Mesenteric fat pad (tissue), 1 donor: ENCODE measurements at places on chromosomes 2 and 18.

- no peak for DNase-seq
These were observed 261.7 kb downstream of the HDAC4 start for GRCh38 chr2:239139101-239139500.

GRCh38 chr18:35524226-35524625, 26.5 kb upstream of the INO80C start:
- DNase-seq: no peak

GRCh38 chr2:222442665-222443064, 18.3 kb downstream of the SGPP2 start:
- DNase-seq: no peak

DNA sequence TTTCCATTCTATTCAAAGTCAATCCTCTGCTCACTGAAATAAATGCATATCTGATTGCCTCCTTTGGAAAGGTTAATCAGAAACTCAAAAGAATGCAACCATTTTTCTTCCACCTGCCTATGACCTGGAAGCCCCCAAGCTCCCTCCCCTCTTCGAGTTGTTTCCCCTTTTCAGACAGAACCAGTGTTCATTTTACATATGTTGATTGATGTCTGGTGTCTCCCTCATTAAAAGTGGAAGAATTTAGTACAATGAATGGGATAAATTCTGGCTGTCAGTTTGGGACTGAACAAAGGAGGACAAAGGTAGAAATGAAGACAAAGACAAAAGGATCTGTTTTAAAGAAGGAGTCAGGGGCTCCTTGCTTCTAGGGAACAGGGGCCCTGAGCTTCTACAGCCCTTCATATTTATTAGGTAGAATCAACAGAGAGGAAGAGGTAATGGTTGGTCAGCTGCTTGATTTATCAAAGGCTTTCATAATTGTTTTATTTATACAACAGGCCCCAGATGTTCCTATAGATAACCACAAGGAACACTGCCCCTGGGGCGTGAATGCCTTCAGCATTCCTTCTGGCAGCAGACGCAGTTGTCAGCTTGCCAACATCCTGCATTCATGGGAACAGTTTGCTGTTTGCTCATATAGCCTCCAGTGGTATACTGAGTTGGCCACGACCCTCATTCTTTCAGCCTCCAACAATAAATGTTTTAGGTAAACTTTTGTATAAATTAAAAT, 949.8 kb upstream of the LRATD1 start:
- no peak for DNase-seq

DNA sequence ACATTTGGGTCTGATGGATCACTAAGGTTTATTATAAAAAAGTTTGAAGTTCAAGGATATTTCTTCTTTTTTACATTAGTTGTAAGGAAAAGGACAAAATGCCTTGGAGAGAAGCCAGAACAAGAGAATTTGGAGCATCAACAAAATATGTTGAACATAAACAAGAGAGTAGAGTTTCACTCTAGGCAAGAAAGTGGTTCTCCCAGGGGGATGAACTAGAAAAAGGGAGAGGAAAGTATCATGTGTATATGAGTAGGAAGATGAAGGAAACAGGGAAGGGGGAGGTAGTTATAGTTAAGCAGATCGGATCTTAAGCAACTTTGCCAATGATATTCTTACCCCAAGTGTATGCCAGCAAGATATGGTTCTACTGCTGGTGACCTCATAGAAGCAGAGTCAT, 63.8 kb upstream of the GALNT3 start:
- no peak for DNase-seq

DNA sequence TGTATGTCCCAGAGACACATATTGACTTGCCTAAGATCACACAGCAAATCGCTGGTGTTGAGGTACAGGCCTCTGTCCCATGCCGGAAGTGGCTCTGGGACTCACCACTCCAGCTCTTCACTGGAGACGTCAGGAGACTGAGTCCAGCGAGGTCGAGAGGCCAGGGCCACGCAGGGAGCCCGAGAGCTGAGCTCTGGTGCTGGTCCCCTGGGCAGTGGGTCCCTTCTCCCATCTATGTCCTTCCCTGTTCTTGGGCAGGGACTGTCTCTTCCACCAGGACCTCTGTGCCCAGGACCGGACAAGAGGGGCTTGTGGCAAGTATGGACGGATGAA, 62.4 kb upstream of the TWIST2 start:
- no peak for DNase-seq

DNA sequence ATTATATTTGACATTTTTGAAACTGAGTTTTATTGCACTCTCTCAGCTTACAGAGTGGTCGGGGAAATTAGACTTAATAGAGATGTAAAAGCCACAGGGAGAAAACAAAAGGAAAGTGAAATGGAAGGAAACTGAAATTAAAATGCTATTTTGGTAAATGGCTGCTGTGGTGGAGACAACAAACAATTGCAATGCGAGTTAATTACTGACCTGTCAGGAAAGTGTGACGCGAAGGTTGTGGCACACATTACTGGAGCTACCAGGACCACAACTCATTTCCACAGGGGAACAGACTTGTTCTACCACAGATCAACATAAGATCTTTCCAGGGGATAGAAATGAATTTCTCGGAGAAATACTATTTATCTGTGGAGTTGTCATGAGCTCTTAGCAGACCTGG, 19.5 kb downstream of the ARHGAP15 start:
- no peak for DNase-seq

DNA sequence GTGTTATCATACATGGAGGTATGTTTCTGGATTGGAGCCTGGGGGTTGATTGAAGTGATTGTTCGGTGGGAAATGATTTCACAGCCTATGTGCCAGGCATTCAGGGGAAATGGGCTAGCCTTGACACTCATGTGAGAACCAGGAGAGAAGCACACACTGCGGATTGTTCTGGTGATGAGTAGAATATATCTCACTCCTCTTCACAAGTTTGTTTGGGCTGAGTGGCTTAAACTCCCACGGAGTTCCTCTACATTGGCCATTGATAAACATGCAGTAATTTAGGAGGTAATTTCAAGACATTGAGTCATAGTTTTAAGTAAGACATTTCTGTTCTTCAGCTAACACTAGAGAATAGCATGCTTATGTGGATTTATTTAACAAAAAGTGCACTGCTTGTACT, 498.9 kb upstream of the NETO1 start:
- no peak for DNase-seq

GRCh38 chr18:43888598-43888997, 611.3 kb upstream of the SYT4 start:
- no peak for DNase-seq

DNA sequence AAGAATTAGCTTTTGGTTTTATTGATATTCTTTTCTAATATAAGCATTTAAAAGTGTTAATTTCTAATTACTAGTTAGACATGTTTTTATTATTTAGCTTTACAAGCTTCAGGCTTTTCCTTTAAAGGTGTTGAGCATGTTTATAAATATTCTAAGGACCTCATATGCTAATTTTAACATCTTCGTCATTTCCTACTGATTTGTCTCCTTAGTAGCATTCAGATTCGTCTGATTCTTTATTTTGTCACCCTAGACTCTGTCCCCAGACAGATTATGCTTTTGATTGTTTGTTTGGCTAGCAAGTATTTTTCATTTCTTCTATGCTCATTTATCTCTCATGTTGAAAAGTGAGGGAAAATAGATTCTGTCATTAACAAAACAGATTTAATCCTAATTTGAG, 51.7 kb downstream of the EIF5B start:
- DNase-seq: no peak

DNA sequence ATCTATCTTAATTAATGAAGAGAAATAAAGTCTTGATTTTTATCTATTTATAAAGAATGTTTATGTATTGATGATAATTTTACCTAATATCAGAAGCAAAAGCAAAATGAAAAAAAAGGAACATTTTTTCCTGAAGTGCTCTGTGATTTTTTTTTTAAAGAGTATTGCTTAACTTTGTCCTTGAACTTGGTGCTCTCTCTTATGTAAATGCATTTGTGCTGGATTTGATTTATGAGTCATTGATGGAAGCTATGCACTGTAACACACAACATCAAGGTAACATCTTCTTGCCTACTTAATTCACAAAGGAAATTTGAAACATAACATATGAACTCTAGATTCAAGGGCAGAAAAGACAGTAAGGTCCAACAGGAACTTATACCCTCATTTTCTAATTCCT, 312.9 kb upstream of the CDH19 start:
- no peak for DNase-seq

DNA sequence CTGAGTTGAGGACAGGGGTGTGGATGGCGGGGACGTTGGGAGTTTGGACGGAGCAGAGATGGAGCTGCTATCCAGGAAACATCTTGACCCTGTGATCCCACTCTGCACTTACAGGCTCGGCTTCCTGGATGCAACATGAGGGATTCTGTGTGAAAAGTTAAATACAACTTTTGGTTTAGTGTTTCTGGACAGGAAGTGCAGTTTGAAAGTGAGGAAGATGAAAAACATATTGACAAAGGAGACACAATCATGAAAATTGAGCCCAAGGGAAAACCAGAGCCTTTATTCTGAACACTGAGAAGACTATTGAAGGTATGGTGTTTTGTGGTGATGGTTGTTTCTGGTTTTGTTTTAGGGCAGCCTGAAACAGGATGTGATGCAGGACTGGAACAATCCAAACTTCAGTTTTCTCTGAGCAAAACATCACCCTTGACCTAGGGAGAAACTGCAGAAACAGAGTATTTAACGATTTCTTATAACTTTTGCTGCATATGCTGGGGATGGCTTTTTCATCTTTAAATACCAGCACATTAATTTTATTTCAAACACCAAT, 76.5 kb upstream of the RFX8 start:
- DNase-seq: no peak

DNA sequence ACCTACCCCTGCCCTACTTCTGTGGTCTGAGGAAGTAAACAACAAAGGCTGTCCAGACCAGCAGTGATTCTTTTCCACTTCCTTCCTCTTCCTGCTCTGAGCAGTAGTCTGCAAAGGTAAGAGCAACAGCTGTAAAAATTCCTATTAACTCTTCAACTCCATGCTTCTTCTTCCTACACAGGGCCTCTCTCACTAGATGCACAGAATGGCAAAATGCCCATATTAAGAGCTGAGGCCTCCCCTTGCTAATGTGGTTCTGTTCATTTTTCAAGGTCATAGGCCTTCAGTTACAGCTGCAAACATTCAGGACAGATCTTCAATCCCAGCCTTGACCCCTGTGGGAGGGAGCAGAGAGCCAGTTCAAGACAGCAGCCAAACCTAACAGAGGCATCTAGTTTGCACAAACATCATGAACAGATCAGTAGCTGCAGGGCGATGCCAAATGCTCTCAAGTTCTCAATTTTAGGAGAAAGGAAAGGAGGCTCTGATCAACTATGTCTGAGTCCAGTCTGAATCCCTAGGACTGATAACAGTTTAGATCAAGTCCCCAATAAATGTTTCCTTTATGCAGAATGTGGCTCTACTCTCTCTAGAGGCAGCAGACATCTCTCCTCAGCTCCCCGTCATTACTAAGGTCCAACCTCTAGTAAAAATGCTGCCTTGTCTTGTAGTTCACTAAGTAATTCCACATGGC, 20.9 kb downstream of the SLC40A1 start:
- DNase-seq: no peak

DNA sequence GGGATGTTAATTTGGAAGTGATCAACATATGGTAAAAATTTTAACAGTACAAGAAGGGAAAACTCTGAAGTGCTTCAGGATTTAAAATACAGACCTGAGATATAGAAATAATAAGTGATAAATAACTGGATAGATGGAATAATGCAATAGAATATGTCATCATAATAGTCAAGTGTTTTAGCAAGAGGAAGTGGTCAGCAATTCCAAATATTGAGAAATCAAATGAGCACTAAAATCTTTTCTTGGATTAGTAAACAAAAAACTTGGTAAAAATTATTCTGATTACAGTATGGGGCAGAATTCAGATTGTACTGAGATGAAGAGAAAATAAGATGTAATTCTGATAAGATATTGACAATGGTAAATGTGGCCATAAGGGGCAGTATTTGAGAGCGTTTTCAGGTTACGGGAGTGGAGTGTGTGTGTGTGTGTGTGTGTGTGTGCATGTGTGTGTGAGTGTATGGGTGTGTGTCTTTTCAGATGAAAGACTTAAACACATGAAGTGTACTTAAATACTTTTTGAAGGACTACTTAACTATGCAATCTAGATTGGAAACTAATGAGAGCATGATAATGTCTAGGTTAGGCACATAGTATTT, 217.9 kb upstream of the ITGA4 start:
- DNase-seq: no peak
